ENCODE measurements at places on chromosomes 6 and 20. TPM values are rescaled to one million over a fixed set of nuclear protein-coding genes. Genes with fewer than 3 reads are reported as not detected.
A peak's percentile ranks its signal among the peaks of the same experiment; 100 is the strongest.

- H3K27ac ChIP-seq = no peak overlapping the region
- no peaks in the 10 kb centered on the region for H3K4me1 ChIP-seq
- no peaks in the 10 kb centered on the region for H3K27me3 ChIP-seq
- no peak for DNase-seq
- H3K4me3 ChIP-seq = no peak overlapping the region
- H3K36me3 ChIP-seq = peaks cover 37% of the 10 kb centered on the region
Measured at GRCh38 chr6:89745716-89746115, 73.9 kb downstream of the MDN1 start.

DNA sequence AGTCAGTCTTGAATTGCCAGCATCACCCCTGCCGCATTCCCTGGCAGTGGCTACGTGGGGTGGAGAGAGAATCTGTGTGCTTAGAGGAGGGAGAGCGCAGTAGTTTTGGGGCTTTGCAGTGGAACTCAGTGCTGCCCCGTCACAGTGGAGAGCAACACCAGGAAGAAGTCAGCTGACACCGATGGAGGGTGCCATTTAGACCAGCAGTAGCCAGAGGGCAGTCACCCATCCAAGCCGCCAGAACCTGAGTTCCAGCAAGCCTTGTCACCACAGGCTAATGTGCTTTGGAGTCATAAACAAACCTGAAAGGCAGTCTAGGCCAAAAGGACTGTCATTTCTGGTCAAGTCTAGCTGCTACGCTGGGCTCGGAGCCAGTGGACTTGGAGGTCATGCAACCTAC lies 22.0 kb upstream of the PERP start:
- DNase-seq = no peak
- no peaks in the 10 kb centered on the region for H3K4me1 ChIP-seq
- H3K4me3 ChIP-seq = no peak overlapping the region
- H3K27me3 ChIP-seq = no peaks in the 10 kb centered on the region
- no peaks in the 10 kb centered on the region for H3K36me3 ChIP-seq

- peak within 1 kb of the TSS; percentile 64 for H3K4me3 ChIP-seq
- peaks cover 15% of the 10 kb centered on the region for H3K4me1 ChIP-seq
- DNase-seq = peak; percentile 75
- H3K27ac ChIP-seq = peak within 1 kb of the TSS; percentile 96
Measured at GRCh38 chr6:32192608-32193039, at the start of gene GPSM3. Gene GPSM3 (minus strand): TSS chr6:32192643. CDS start chr6:32192513, 130 bp downstream.

DNA sequence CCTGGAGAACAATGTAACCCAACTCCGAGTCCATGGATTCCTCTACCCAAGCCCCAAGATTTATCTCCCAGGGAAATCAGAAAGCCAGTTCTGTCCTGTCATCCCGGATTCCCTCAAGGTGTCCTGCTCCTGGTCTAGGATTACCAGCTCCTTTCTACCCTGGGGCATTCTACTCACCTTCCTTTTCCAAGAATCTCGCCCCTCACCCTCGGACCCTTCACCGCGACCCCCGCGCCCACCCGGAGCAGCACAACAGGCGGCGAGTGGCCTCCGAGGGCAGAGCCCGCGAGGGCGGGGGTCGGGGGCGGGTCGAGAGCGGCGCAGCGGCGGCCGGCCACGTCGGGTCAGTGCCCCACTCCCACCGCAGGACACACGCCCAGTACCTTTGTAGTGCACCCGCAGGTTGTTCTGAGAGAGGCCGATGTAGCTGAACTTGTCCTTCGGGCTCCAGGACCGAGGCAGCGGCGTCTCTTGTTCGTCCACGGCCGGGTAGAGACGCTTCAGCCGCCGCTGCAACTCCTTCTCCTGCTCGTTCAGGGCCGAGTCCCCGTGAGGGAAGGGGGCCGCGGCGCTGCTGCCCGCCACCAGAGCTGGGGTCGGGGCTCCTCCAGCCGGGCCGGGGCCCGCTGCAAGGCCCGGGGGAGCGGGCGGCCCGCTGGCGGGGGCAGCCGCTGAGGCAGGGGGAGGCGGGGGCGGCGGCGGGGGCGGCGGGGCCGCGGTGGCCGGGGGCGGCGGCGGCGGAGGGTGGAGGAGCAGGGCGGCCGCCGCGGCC lies 897 bp downstream of the RANBP9 start:
- H3K4me3 ChIP-seq = peak overlapping the region; percentile 81
- H3K27me3 ChIP-seq = no peaks in the 10 kb centered on the region
- H3K27ac ChIP-seq = peak overlapping the region; percentile 77

GRCh38 chr20:40692240-40693011 lies 3.4 kb upstream of the MAFB start:
- no peak for DNase-seq
- no peaks in the 10 kb centered on the region for H3K36me3 ChIP-seq
- no peak overlapping the region for H3K4me3 ChIP-seq
- no peaks in the 10 kb centered on the region for H3K4me1 ChIP-seq

GRCh38 chr6:158396136-158396535 lies 83.9 kb downstream of the TULP4 start:
- H3K27me3 ChIP-seq = no peaks in the 10 kb centered on the region
- no peak for DNase-seq
- H3K4me1 ChIP-seq = no peaks in the 10 kb centered on the region
- no peak overlapping the region for H3K4me3 ChIP-seq
- no peak overlapping the region for H3K27ac ChIP-seq
- no peaks in the 10 kb centered on the region for H3K36me3 ChIP-seq

DNA sequence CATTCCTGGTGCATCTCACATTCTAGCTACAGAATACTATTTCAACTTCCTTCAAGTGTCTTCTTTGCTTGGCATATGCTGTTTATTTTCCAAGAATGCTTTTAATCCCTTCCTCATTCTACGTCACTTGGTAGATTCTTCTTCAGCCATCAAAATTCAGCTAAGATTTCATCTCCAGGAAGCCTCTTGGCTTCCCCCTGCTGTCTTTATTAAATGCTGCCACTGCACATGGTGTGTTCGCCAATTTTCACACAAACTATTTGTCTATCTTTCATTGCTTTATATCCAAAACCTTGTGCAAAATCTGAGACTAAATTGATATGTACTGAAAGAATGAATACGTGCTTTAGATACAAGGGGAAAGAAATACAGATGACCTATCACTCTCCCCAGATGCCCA lies 253.0 kb downstream of the RFPL4B start:
- H3K36me3 ChIP-seq = no peaks in the 10 kb centered on the region
- no peaks in the 10 kb centered on the region for H3K27me3 ChIP-seq
- H3K27ac ChIP-seq = no peak overlapping the region
- no peaks in the 10 kb centered on the region for H3K4me1 ChIP-seq
- H3K4me3 ChIP-seq = no peak overlapping the region

GRCh38 chr20:34871966-34872621 lies 562 bp downstream of the GGT7 start:
- no peaks in the 10 kb centered on the region for H3K36me3 ChIP-seq
- H3K4me1 ChIP-seq = peaks cover 4% of the 10 kb centered on the region
- H3K27me3 ChIP-seq = no peaks in the 10 kb centered on the region

- H3K4me1 ChIP-seq = peaks cover 14% of the 10 kb centered on the region
- no peak overlapping the region for H3K27ac ChIP-seq
- no peak for DNase-seq
- H3K27me3 ChIP-seq = no peaks in the 10 kb centered on the region
Measured at GRCh38 chr6:113818578-113818977, 38.6 kb upstream of the MARCKS start.

- no peak overlapping the region for H3K4me3 ChIP-seq
- H3K27ac ChIP-seq = no peak overlapping the region
- DNase-seq = no peak
- no peaks in the 10 kb centered on the region for H3K36me3 ChIP-seq
- no peaks in the 10 kb centered on the region for H3K27me3 ChIP-seq
- H3K4me1 ChIP-seq = no peaks in the 10 kb centered on the region
Measured at GRCh38 chr20:29427201-29428060, 1830.0 kb upstream of the DEFB115 start.

ZSCAN23 gene
- total RNA-seq = 0.27 TPM

EPPIN gene
- not detected for total RNA-seq

MYL9 gene
- total RNA-seq = 17.0 TPM

All from right lobe of liver (tissue), 6 donors.